NCI-H460 (cell line): ENCODE measurements at places on chromosomes 4 and X. TPM values are rescaled to one million over a fixed set of nuclear protein-coding genes. Genes with fewer than 3 reads are reported as not detected.

DNA sequence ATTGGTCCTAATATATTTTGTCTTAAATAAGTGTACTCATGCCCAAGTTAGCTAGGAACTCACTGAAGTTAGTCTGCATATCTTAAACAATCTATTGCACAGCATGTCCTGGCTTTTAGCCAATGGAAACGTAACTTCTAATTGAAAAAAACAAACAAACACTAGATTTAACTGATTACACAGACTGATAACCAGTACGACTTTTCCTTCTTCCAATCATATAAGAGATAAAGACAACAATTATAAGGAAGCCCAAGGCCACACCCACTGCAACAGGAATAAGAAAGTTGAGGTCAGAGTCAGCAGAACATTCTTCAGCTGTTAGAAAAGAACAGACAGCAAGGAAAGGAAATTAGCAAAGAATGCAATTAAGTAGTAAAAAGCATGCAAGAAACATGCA, 40.8 kb downstream of the LAMP2 start:
- DNase-seq = no peak

DNA sequence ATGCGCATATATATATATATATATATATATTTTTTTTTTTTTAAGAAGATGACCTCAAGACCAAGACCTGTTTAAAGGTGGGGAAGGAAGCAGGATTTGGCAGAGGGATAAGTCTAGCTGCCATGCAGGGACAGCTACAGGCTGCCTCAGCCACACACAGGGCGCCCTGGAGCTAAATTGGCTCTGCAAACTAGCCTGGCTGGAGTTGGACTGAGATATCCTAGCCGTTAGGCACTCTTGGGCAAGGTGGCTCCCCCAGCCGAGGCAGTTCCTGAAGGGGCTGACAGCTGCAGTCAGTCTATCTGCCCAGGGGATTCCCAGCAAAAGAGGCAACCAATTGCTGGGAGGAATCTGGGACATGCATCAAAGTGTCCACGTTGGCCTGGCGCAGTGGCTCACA, 21.9 kb downstream of the TRIML1 start:
- DNase-seq = no peak

DNA sequence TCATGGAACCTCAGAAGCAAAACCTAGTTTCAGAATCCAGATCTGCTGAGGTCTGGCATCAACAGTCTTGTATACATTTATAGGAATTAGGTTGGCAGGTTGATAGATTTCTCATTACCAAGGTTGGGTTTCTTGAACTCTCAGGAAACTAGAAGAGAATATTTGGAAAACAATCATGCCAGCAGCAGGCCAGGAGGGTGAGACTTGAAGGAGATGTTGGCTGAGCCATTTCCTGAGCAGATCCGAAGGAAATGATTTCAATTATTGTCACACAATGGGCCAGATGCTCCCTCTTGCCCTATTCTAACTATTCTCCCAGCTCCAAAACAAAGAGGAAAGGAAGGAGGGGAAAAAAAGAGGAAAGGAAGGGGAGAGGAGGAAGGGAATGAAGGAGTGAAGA, 45.2 kb downstream of the SHROOM4 start:
- no peak for DNase-seq

- DNase-seq = no peak
Measured at GRCh38 chr4:171813526-171814250, 484 bp downstream of the GALNTL6 start.

DNA sequence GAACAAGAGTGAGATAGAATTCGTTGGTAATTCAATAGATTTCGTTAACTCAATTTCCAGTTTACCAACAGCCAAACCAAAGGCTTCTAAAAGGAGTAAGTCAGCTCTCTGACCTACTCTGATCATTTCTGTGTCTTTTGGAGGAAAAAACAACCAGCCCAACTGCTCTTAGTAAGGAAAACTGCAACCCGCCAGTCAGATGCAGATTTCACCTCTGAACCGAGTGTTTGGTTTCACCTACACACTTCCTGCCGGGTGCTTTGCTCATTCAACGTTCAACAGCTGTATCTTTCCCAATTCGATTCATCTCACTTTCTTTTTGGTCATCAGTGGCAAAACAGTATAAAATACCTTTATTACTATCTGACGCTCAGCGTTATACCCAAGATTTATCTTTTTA, 24.5 kb downstream of the TMSB4X start:
- DNase-seq = no peak

DNA sequence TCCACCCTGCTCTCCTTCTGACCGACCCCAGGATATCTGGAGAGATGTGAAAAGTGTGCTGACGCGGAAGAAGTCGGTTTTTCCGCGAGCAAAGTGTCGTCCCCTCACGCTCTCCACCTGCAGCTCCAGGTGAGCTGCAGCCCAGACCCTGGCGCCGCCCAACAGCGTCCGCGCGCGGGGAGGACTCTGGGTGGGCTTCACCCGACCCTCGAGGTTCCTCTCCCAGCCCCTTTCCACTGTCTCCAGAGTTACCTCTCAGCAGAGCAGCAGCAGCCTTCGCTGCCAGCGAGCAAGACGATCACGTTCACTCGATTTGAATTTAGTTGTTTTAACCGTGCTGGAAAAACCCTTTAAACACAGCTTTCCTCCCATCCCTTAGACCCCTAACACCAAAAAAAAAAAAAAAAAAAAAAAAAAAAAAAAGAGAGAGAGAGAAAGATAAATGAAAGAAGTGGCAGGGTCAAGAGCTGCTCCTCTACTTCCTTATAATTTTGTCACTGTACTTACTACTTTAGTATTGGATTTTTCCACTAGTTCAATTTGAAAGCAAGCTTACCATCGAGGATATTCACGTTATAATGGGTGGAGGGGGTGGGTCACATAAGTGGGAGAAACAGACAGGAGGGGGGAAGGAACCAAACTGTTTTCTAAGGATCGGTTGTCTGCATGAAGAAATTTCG, 758 bp upstream of the NR3C2 start:
- DNase-seq = no peak

- no peak for DNase-seq
Measured at GRCh38 chr4:123776267-123776666, 379.7 kb downstream of the SPRY1 start.

Gene TMSB15C
- total RNA-seq = 5.0 and 6.0 TPM in 2 replicates
